COLO829 (cell line): ENCODE measurements at places on chromosomes 1 and 21.
A peak's percentile ranks its signal among the peaks of the same experiment; 100 is the strongest.

GRCh38 chr21:41220208-41220733 lies 52.3 kb downstream of the BACE2 start:
- DNase-seq, result no peak

DNA sequence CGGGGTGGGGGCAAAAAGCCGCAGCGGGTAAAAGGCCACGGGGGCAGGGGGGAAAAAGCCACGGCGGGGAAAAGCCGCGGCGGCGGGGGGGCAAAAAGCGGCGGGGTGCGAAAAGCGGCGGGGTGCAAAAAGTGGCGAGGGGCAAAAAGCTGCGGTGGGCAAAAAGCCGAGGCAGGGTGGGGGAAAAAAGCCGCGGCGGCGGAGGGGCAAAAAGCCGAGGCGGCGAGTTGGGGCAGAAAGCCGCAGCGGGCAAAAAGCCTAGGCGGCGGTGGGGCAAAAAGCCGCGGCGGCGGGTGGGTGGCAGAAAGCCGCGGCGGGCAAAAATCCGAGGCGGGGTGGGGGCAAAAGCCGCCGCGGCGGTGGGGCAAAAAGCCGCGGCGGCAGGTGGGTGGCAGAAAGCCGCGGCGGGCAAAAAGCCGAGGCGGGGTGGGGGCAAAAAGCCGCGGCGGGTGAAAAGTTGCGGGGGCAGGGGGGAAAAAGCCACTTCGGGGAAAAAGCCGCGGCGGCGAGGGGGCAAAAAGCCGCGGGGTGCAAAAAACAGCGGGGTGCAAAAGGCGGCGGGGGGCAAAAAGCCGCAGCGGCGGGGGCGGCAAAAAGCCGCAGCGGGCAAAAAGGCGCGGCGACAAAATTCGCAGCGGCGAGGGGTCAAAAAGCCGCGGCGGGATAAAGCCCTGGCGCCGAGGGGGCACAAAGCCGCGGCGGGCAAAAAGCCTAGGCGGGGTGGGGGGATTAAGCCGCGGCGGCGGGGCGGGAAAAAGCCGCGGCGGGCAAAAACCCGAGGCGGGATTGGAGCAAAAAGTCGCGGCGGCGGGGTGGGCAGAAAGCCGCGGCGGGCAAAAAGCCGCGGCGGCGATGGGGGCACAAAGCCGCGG lies 3901.2 kb downstream of the SRGAP2C start:
- no peak for DNase-seq

DNA sequence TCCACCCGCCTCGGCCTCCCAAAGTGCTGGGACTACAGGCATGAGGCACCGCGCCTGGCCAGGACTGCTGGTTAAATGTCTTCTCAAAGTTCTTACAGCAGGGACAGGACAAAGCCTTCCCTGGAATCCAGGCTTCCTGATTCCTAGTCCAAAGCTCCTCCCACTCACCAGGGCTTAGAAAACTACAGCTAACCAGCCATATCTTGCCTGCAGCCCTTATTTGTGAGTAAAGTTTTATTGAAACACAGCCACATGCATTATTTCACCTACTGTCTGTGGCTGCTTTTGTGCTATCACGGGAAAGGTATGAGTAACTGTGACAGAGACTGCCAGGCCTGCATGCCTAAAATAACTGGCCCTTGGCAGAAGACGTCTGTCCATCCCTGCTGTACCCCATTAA lies 24.4 kb downstream of the TMCO4 start:
- DNase-seq, result no peak

GRCh38 chr1:173392895-173393658 lies 84.1 kb upstream of the PRDX6 start:
- peak; percentile 66 for DNase-seq

DNA sequence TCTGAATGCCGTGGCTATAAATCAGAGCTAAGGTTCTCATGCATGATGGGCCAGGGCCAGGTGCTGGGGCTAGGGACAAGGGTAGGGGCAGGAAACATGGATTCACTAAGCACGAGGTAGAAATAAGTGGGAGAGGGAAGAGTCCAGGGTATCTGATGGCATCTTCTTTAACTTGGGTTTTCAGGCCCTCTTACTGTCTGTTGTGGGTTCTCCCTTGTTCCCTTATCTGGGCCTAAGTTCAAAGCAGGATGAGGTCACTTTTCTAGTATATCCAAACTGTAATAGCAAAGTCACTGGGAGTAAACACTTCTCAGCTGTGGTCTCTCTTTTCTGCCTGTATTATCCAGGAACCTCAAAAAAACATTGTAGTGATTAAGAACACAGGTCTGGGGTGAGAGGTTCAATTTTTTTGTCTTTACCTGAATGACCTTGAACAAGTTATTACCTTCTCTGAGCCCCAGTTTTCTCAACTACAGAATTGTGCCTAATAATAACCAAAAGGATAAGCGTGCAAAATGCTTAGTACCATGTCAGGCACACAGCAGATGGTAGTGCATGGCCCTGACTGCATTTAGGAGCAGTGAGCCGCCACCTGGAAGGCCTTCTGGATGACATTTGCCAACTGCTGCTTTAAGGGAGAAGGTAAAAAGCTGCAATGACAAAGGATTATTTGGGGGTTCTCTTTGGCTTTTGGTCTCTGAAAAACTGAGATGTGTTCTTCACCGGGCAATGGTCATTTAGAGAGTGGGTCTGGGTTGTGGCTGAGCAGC lies 53.6 kb upstream of the A3GALT2 start:
- DNase-seq, result no peak

GRCh38 chr1:192877283-192877886 lies 68.5 kb downstream of the RGS2 start:
- DNase-seq, result no peak

DNA sequence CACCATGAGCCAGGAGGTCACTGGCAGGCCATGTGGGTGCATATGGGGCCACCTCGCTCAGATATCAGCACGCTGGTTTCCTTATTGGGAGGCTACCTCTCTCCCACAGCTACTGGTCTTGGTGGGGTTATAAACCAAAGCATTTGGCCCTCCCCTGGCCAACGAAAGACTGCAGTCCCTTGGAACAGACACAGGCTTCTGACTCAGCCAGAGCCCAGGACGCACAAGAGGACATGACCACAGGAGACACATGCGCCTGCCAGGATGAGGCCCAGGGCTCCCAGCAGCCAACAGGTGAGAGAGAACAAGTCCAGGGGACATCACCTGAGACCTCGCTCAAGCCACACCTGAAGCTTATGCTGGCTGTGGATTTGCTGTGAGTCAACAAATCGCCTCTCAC lies 13.8 kb downstream of the NPHP4 start:
- no peak for DNase-seq

DNA sequence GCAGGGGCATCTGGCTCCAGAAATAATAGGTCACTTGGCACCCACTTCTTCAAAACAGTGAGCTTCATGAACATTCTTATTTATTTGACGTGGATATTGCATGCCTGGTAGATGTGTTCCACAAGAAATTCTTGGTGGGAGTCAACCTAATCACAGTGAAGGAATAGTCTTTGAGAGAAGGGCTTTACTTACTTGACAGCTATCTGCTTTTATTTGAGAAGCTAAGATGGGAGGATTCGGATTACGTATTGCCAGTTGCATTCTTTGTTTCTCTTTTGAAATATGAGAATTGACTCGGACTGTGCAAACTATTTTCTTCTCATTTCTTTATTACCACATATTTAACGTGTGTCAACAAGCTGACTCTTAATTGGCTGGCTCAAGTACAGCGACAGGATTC lies 117.2 kb downstream of the FASLG start:
- no peak for DNase-seq

GRCh38 chr1:18568489-18568888 lies 62.2 kb upstream of the PAX7 start:
- DNase-seq, result no peak

DNA sequence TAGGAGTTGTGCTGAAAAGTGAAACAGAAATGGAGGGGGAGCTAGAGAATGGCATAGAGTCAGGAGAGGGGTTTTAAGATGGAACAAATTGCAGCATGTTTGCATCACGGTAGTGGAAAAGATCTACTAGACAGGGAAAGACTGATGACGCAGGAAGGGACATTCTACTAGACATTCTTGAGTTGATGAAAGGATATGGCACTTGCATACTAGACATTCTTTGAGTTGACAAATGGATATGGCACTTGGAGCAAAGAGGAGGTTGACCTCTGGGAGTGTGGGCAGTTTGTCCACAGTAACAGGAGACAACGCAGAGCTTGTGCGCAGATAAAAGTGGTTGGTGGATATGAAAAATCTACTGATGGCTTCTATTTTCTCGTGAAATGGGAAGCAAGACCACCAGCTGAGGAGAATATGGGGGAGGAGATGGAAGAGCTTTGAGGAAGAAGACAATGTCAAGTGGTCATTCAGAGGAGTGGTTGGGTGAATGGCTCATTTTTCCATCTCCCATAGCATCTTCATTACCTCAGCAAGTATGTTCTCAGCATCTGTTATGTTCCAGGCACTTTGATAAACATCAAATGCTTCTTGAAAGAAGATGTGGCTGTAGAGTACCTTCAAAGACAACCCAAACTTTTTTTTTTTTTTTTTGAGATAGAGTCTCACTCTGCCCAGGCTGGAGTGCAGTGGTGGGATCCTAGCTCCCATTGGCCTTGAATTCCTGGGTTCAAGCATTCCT lies 2.4 kb upstream of the CTPS1 start:
- no peak for DNase-seq

DNA sequence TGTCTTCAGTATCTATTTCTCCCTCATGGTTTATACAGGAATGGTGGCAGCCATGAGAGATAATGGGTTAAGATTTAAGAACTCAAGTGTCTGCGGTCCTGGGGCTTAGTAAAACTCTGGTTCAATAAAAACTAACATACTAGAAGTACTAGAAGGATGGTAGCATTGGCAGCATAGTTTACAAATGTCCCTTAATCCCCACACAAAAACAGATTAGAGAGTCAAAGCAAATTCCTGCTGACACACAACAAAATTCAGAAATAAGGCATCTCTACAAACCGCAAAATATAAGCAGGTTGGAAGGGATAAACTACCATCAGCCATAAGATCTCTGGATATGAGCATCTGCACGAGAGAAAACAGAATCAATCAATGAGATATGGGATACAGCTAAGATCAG lies 234.4 kb downstream of the RERE start:
- DNase-seq, result no peak

DNA sequence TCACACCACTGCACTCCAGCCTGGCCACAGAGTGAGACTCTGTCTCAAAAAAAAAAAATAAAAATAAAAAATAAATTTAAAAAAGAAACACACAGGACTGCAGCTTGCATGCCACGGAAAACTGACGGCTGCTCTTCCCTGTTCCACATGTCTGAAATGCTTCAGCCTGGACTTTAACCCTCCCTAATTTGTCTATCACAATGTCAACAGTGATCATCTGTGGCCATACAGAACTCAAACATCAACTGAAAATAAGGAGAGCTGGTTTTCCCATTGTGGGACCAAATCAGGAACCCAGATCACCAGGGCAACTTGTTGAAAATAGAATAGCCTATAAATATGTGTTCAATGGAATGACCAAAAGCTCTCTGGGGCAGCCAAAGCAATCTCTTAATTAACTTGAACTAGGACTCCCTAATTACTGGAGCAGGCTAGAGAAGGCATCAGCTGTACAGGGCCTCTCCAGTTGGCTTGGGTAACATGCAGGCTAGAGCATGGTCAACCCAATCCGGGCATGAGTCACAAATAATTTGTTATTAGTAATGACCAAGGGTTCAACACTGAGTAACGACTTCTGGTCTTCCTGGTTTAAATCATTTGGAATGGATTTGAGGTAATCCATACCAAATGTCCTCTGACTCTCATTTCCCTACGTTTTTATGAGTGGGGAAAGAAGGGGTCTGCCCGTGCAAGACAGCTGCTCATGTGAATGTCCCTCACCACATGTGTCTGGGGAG lies 62.7 kb upstream of the KAZN start:
- DNase-seq, result no peak

DNA sequence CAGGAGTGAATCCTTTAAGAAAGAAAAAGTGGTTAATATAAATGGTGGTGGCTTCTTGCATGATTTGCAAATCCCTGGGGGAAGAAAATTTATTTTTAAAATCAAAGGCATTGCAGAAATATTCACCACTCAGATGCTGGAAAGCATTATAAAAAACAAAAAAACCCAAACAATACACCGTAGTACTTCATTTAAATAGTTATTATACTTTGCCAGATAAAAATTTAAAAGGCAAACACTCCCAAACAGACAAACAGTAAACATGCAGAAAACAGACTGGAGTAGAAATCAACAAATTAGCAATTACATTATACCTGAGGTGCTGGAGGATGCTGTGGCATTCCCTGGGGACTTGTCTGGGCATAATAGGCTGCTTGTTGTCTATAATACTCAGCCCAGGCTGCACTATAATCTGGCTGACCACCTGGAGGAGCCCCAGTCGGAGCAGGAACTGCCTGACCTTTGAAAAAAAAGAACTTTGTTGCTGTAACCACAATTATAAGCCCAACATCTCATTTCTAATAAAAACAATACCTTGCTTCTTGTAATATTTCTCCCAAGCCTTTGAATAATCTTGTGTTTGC lies 29.9 kb downstream of the FUBP1 start:
- peak; percentile 76 for DNase-seq

- DNase-seq, result no peak
Measured at GRCh38 chr1:202860744-202861419, 28.1 kb downstream of the RABIF start.

DNA sequence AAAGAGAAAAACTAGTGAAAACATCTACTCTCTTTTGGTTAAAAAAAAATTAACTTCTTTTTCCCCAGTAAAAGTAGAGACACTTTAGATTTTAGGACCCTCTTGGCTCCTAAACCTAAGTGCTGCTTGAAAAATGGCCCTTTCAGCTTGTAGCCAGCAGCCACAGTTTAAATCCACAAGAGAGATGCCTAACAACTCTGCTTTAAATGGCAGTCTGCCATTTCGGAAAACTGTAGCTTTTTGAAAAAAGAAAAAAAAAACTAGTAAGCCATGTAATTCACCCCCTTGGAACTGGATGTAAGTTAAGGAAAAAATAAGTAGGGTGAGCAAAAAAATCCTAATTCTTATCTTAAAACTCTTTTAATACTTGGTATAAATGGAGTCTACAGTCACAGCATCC lies 56.0 kb downstream of the LHX9 start:
- DNase-seq, result no peak

DNA sequence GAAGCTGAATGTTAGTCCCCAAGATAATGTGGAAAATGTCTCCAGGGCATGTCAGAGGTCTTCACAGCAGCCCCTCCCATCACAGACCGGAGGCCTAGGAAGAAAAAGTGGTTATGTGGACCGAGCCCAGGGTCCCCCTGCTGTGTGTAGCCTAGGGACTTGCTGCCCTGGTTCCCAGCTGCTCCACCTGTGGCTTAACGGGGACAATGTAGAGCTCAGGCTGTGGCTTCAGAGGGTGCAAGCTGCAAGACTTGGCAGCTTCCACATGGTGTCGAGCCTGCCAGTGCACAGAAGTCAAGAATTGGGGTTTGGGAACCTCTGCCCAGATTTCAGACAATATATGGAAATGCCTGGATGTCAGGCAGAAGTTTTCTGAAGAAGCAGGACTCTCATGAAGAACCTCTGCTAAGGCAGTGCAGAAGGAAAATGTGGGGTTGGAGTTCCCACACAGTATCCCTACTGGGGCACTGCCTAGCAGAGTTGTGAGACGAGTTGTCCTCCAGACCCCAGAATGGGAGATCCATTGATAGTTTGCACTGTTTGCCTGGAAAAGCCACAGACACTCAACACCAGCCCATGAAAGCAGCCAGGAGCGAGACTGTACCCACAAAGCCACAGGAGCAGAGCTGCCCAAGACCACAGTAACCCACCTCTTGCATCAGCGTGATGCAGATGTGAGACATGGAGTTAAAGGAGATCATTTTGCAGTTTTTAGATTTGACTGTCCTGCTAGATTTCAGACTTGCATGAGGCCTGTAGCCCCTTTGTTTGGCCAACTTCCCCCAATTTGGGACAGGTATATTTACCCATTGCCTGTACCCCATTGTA lies 204.9 kb downstream of the MRPL39 start:
- DNase-seq, result no peak

GRCh38 chr1:205983925-205984725 lies 19.1 kb downstream of the RAB7B start:
- DNase-seq, result no peak
